Activated CD8-positive, alpha-beta memory T cell treated with anti-CD3 and anti-CD28 coated beads for 1 hour (primary cell): ENCODE measurements at places on chromosomes 3 and 15.

- no peak for DNase-seq
Measured at GRCh38 chr3:172591125-172591605, 67.9 kb upstream of the TNFSF10 start.

DNA sequence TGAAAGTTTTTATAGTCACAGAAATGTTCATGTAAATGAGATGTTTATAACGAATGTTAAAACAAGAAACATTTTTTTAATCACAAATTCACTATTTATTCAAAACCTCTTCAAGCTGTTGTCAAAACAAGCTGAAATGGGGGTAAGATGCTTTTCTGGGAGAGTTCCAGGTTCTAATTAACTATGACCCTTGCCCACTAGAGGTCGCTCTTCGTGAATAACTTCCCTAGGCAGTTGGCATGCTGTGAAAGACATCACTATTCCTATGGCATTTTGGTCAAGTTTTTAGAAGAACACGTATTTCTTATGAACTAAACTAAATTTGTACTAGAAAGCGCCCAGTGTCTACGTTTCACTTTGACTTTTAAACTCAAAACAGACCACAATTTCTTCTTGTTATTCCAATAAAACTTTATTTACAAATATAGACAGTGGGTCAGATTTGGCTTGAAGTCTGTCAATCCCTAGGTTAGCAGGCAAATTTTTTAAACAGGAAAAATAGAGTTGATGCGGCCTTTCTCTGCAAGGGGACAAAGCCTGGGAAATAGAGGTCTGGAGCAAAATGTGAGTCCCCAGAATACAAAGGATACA lies 62.8 kb upstream of the CMTM8 start:
- peak; percentile 35 for DNase-seq

GRCh38 chr3:133292296-133292695 lies 107.6 kb upstream of the BFSP2 start:
- no peak for DNase-seq

GRCh38 chr15:99481951-99482230 lies 83.9 kb upstream of the MEF2A start:
- DNase-seq = no peak

GRCh38 chr3:59688636-59689035 lies 638.8 kb upstream of the CFAP20DC start:
- DNase-seq = no peak
